Activated CD4-positive, alpha-beta T cell treated with anti-CD3 and anti-CD28 coated beads for 48 hours (primary cell): ENCODE measurements at places on chromosomes 11 and 22.

GRCh38 chr11:93082900-93083299 is 113.4 kb downstream of the MTNR1B start:
- no peak for DNase-seq

GRCh38 chr22:47433627-47434026 is 671.2 kb downstream of the TBC1D22A start:
- DNase-seq: no peak

DNA sequence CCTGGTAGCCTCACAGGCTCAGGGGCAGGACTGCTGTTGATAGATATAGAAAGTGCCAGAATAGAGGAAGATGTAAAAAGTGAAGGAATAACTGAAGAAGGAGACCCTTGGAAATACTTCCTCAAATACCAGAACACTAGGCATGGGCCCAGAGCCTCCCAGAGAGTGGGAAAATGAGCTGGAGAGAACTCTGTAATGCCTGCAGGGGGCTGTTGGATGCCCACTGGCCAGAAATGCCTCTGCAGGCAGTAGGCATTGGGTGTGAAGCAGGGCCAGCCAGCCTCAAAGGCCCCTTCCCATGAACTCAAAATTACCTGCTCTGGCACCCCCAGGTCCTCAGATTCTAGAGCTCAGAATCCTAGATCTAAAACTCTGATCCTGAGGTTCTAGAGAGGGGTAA is 15.1 kb downstream of the P2RY2 start:
- DNase-seq: no peak

GRCh38 chr11:73326929-73327811 is 19.1 kb downstream of the ARHGEF17 start:
- no peak for DNase-seq

DNA sequence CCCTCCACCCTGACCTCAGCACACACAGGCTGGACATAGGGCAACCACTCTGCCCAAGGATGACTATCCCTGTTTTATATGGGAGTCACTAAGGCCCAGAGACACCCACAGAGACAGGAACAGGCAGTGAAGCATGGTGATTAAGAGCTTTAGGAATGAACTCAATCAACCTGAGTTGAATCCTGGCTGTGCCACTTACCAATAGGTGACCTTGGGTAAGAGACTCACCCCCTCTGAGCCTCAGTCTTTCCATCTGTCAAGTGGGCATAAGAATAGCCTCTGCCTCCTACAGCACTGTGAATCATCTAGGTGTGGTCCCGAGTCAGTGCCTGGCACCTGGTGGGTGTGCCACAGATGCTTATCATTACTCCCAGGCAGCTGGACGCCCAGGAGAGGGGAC is 6.8 kb downstream of the CRYBB1 start:
- no peak for DNase-seq
